Stimulated activated CD4-positive, alpha-beta T cell treated with anti-CD3 and anti-CD28 coated beads, Interleukin-1b, Interleukin-23, amount 100 ng/mL, for 1 hour (primary cell): ENCODE measurements at places on chromosomes 2 and 18.

DNA sequence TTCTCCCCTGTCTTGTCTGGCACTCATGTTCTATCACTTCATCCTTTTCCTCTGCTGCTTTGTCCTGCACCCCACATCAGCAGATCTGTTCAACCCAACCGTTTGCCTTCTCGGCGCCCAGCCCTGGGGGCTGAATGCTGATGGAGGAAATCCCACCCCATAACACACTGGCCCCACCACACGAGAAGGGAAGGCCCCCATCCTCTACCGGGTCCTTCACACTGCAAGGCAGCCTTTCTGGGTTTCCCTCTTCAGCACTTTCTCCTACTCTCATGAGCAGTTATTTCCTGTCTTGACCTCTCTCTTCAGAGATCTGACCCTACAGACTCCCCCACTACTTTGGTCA is 227.4 kb downstream of the ATAD2B start:
- no peak for DNase-seq

DNA sequence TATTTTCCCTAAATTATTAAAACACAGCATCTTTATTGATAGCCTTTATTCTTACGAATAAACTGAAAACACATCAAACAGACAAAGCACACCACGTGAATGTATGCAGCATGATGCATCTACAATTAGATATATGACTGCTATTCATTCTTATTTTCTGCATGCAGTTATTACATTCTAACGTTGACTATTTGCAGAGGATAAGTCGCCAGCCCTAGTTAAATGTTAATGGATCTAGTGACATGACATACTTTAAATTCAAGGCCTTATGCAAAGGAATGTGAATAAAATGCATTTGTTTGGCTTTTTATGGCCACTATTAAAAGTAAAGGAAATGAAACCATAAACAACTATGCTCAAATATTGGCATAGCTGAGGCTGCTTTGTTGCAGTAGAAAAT is 172.4 kb downstream of the MAP2 start:
- no peak for DNase-seq

GRCh38 chr2:120053891-120054290 is 41.0 kb downstream of the EPB41L5 start:
- no peak for DNase-seq

DNA sequence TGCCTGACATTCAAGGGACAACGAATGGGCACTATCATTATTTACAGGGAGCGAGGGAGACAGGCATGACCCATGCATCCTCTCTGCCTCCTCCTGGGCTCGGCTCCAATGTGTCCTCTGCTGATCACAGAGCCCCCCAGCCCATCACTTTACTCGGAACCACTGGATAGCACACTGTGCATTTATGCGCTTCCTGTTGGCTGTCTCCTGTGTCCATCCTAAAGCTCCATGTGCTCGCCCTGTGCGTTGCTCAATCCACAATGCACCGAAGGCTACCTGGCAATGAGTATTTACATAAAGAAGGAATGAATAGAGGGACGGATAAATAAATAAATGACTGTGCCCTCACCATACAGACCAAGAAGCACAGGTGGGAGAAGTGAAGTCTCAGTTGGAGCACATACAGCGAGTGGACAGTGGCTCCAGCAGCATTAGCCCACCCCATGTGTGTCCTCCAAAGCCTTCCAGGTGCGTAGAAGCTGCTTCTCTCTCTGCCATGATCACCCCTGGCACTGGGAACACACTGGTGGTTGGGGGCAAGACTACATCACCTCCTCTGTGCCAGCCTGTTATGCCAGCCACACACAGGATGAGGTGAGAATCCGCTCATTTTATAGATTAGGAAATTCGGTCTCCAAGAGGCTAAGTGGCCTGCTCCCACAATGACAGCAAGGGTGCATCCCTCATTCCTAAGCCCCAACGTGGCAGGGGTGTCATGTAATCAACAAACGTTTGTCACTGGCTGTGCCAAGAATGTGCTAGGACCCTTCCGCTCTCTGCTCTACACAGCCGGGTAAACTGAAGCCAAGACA is 2.3 kb upstream of the GDF7 start:
- DNase-seq = no peak

DNA sequence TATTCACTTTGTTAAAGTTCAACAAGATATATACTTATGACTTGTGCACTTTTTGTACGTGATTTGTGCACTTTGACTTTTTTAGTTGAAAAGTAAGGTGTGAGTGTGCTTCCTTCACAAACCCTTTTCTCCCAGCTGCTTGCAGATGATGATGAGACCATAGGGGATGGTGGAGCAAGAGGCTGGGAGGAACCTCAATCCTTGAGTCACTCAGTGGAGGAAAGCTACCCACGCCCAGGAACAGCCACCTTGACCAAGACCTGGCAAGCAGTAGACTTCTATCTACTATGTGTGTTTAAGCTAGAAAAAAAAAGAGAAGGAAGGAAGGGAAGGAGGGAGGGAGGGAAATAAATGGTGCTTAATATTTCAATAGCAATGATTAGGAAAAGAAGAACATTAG is 25.2 kb upstream of the TAF1B start:
- DNase-seq = no peak

DNA sequence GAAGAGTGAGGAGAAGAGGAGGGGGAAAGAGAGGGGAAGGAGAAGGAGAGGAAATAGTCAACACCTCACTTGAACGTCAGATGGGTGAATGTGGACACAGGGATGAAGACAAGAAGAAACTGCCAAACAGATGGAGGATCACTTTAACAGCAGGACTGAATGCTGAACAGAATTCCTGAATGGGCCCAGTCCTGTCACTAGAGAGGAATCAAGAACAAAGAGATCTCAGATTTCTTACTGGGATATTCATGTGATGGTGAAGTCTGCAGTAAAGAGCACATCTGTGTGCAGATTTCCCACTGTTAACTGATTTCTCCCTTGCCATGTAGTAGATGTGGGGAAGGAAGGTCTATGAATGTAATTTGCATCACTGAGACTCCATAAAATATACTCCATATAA is 135.4 kb downstream of the L3MBTL4 start:
- no peak for DNase-seq

DNA sequence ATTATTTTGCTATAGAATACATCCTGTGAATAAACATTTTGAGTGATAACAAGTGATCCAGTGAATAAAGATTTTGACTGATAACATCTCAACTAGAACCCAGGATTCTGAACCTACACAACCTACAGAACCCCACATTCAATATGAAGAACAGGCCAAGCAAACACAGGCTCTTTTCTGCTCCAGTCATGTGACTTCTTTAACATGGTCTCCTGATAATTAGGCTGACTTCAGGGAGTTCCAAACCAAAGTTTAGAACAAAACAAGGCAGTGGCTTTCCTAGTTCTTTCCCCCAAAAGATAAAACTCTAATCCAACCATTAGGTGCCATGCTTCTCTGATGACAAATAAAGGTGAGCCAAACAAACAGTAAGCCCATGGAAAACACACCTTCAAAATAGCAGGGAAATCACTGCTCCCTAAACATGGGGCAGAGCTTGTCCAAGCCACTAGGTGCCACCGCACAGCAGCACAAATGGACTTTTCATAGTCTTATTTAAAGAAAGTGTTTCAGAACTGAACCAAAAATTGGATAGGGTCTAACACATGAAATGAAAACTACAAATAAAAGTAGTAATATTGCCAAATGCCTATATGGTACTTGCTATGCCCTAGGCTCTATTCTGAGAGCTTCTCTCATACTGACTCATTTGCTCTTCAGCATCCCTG is 95.3 kb downstream of the EVA1A start:
- DNase-seq = no peak

GRCh38 chr2:200211643-200212042 is 94.8 kb upstream of the SPATS2L start:
- DNase-seq = no peak

DNA sequence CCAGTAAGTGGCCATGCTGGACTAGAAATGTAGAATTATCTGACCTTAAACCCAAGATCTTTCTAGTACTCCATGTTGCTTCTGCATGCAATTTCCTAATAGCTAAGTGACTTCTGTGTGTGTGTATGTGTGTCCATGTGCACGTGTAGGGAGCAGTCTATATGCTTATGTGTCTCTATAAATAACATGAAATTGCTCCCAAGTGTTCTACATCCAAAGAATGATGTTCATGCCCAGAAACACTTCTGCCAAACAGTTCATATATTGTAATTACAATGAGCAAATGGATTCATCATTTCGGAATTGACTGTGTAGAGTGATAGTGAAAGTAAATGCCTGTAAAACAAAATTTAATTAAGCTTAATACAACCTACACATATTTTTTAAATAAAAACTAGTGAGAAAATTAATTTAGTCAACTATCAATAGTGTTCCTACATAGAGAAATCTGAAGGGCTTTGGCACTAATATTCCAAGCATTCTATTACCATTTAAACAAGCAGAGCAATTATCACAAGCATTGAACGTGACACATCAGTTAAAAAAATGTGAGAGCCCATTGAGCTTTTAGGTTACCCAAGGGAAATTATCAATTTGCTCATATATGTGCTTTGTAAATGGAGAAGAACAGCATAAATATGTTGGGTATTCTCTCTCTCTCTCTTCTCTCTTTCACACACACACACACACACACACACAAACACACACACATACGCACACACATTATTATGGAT is 1067.4 kb downstream of the CNTNAP5 start:
- no peak for DNase-seq

DNA sequence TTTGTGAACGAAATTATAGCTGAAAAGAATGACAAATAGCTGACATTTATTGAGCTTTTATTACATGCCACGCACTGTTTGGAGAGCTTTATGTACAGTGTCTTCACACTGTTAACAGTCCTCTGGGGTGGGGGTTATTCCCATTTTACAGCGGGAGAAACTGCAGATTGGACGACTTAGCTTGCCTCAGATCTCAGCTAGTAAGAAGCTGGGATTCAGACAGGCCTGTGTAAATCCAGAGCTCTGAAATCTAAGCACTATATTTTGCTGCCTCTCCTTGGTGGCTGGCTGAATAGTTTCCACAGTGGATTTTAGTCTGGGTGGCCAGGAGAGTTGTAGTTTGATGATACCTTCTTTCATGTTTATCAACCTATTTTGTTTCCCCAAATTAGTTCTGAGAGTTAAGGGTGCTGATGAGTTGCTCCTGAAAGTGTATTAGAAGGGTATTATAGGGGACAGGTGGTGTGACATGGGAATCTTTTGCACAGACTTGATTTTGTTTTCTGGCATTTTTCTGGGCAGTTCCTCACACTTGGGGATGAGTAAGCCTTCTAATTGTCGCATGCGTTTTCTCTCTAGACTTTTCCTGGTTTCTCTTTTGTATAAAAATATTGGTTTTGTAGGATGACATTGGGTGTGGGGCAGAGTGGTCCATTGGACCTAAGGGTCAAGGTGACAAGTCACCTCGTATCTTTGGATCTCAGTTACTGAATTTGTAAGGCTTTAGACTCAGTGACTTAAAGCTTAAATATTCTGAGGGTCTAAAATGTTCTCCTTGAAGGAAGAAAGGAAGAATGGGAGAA is 1.5 kb downstream of the ACSL3 start:
- no peak for DNase-seq

GRCh38 chr2:10814571-10815331 is 2.2 kb upstream of the PDIA6 start:
- DNase-seq = no peak

DNA sequence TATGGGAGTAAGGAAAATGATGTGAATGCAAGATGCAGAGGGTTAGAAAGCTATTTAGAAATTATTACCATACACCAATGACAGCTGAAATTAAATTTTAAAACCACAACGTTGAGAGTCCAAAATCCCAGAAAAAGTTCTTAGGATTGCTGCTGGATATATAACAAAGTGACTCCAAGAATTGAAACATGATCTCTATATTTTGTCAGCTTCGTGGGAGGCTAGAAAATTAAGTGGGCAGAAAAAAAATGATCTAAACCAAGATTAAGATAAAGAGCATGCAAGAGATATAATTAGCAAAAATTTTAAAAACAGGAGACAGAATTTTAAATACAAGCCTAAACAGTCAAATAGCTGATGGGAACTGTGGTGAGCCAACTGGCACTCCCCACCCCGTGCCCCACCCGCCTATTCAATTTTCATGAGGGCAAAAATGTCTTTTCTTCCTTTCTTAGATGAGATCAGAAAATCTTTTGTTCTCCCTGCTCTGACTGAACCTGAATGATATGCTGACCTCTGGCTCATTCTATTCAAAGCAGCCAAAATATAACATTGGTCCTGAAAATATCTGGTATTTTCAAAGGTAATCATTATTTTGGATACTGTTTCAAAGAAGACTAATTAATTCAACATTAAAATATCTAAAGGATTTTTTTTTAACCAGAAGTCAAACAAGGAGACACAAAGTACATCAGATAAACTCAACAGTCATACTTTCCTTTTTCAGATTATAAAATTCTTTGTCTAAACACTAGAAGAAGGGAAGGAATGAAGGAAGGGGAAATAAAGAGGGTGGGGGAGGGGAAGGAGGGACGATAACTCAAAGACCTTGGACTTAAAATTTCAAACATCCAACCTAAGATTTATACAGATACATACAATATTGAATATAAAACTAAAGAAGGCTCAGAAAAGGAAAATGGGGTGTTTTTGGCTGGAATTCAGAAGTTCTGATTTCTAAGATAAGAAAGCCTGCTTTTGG is 12.2 kb downstream of the KANSL3 start:
- DNase-seq = no peak

DNA sequence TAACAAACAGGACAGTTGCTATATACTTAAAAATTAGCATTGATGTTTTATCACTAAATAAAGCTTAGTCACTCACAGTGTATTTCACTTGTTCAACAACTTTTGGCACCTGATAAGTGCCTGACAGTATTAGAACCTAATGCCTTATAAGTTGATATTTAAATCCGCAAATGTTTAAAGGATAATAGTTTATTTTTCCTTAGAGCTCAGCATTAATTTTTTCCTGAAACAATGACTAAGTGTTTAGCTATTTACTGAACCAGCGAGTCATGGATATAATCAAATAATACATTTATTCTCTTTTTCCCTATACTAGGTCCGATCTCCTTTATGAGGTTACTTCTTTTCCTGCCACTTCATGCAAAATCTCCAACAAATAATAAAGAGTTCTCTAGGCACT is 146.0 kb upstream of the PGAP1 start:
- no peak for DNase-seq
